Activated CD8-positive, alpha-beta T cell treated with anti-CD3 and anti-CD28 coated beads, Interleukin-2, amount 10 ng/mL, durations not matched to agents 7 days and 5 days (primary cell): ENCODE measurements at places on chromosomes 7 and 10.

DNA sequence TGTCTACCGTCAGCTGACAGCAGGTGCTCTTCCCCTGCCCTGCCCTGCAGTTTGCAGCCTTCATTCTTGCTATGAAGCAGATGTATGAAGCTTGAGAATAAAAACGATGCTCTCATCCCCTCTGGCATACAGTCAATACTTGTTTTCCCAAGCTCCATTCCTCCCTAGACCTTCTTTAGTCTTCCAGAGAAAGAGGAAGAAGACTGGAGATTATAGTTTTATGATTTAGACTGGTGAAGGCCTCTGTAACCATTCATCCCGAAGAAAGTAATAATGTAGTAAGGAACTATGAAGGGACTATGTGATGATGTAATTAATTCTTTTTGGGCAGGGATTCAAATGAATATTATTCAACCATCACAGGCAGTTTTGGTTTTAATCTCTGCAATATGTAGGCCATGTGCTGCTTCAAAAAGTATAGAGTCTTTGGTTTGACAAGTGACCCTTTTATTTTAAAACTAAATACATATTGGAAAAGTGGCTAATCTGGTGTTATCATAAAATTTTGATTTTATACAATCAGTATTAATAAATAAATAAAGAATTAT, 242.4 kb upstream of the KIAA1217 start:
- DNase-seq: no peak

GRCh38 chr7:90222811-90223725, 11.5 kb downstream of the STEAP2 start:
- no peak for DNase-seq

DNA sequence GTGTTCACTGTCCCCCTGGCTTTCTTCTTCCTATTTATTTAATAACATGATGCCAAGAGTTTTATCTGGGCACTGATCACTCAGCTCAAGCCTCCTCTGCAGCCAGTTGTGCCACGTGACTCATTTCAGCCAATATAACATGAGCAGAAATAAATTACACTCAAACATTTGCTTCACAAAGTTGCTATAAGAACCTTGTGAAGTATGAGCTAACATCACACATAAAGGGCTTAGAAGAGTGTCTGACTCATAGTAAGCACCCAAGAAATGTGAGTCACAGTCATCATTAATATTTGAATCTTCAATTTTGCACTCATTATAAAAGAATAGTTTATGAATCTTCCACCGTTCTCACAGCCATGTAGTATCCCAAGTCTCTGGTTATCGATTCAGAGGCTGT, 414.6 kb upstream of the NPVF start:
- DNase-seq: no peak

DNA sequence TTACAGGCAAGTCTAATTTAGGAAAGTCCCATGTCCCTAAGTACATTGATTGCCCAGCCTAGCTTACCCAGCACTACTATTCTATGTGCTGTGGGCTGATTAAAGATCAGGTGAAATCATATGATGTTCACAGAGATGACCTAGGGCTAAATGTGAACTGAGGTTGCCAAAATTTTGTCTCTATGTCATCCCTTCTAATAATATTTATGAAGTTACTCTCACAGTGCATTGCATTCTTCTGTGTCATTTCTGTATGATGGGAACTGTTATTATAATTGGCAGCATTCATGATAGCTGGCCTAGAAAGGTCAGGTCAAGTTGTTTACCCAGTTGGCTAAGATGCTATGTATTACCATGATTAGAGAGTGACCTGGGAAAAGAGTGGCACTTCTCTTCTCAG, 2.8 kb upstream of the PDK4 start:
- DNase-seq: no peak

DNA sequence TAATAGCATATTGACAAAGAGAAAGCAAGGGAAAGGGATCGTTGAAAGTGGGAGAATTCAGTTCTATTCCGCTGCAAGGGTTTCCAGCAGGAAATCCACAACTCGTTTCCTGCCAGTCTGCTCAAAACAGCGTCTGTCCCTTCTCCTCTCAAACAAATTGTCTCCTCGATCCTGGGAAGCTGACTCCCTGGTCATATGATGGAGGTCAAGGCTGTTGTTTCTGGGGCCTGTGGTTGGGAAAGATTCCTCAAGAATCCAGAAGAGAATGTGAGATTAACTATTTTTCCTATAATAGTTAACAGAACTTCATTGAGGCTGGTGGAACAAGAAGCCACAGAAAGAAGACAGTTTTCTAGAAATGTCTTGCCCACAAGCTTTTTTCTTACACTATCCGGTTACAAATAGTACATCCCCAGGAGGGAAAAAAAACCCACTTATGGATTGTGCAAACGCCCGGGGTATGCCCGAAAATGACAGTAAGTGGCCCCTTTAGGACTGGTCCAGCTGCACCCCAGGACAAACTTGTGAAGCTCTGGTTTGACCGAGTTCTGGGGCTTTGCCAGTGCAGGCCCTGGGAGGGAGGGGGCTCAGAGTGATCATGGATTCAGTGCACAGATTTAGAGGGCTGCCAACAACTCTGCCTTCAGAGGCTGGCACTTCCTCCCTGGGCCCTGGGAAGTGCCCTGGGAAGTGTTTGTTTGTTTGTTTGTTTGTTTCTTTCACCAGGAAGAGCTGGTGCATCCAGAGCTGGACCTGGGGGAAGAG, 49.4 kb upstream of the CTBP2 start:
- no peak for DNase-seq

- no peak for DNase-seq
Measured at GRCh38 chr7:158029509-158029908, 558.1 kb downstream of the PTPRN2 start.

- no peak for DNase-seq
Measured at GRCh38 chr7:27936768-27937102, 196.8 kb downstream of the TAX1BP1 start.

DNA sequence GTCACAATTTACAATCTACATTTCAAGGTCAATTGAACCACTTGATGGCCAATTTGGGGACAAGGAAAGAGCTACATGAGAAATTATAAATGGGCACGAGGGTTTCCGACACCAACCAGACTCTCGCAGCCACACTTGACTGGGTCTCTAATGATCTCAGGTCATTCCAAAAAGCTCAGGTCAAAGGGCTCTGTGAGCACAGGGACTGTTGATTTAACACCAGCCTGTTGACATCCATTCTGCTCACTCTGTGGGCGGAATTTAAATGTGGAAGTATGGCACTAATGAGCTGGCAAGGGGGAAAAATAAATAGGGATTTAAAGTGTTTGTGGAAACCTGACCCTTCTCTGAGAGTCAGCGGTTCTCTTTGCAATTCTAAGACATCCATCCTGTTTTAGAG, 810.7 kb upstream of the AUTS2 start:
- DNase-seq: no peak

GRCh38 chr10:96835899-96836298, 3.8 kb downstream of the LCOR start:
- no peak for DNase-seq

- no peak for DNase-seq
Measured at GRCh38 chr7:7989133-7989532, 20.5 kb downstream of the GLCCI1 start.

DNA sequence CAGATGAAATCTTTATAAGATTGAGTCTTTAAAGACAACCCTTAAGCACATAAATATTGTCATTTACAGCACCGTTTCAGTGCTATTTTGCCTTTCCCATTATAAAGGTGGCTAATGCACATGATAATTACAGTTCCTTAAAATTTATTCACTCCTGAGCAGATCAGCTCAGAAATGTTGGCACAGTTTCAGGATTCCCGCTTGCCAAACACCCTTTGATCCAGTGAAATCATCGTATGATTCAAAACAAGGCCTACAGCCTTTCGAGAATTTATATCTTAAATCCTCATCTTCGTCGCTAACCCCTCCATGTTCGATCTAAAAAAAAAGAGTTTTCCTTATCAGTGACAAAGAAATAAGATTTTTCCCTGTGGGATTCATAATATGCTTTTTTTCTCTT, 14.1 kb upstream of the SOSTDC1 start:
- DNase-seq: no peak

GRCh38 chr10:95440756-95441546, 120.2 kb downstream of the SORBS1 start:
- DNase-seq: peak; percentile 49

DNA sequence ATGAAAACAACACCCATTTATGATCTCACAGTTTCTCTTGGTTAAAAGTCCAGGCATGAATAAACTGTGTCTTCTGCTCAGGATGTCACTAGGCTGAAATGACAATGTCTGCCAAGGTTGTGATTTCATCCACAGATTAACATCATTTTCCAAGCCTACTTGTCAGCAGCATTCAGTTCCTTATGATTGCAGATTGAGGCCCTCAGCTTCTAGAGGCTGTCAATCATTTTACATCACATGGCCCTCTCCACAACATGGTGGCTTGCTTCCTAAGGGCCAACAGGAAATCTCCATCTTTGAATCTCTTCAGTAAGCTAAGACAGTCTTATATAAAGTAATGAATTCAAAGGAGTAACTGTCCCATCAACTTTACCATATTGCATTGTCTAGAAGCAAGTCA, 377.6 kb downstream of the ANKRD7 start:
- DNase-seq: no peak

DNA sequence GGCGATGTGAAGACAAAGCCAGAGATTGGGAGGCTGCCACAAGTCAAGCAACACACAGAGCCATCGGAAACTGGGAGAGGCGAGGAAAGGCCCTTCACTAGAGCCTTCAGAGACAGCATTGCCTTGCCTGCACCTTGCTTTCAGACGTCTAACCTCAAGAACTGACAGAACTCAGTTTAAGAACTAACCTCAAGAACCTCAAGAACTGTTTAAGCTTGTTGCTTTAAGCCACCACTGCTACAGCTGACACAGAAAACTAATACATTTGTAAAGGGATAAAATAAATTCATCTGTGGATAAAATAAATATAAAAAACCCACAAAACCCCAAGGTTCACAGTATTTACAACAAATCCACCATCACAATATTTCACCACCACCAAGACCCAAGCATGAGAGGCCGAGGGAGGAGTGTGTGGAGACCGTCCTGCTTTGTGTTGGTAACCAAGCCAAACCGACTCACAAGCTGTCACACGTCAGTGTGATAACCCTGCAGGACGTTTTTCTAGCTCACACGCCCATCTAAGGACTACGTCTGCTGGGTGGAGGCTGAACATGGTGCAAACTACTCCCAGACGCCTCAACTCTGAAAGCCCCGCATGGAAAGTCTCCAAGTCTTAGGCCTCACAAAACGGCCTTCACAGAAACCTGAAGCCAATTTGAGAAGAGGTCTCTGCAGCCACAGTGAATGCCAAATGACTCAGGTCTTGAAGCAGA, 116.8 kb downstream of the ABLIM1 start:
- DNase-seq: peak; percentile 88

GRCh38 chr10:132962623-132963429, 20.5 kb upstream of the CFAP46 start:
- DNase-seq: no peak

DNA sequence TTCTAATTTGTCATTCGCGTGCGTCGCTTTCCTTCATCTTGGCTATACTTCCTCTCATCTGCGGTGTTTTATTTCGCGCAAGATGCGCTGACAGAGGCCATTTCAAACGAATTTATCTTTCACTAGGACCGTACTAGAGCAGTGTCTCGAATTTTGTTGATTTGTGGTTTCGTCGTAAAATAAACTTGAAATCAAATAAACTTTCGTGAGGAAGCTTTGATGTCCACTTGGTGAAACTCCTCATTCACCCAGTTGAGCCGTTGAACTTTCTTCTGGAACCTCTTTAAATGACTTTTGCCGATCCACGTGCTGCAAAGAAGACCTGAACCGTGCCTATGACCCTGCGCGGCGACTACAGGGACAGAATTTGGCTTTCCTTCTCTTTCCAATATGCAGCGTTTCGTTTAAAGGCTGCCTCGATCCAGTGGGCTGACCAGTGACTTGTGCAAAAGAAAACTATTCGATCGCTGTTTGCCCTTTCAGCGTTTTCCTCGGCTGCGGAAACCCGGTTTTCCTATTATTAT, 163.9 kb upstream of the PPP1R3A start:
- DNase-seq: no peak

GRCh38 chr10:49577182-49577925, 32.8 kb upstream of the SLC18A3 start:
- no peak for DNase-seq

- no peak for DNase-seq
Measured at GRCh38 chr7:106369816-106370215, 85.0 kb upstream of the NAMPT start.

DNA sequence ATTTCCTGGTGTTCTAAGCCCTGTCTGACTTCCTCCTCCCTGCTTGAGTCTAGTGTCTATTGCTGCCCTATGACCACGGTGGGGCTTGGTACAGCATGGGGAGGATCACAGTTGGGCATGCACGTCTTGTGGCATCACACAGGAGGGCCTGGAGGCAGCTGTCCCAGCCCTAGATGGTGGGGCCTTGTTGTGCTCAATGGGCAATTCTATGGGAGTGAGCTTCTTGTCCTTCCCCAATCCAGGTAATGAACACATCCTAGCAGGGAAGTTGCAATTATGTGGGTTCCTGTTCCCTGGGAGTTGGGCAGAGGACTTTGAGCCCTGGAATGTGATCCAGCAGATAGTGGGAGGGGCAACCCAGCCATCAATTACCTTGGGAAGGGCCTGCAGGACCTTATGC, 10.8 kb upstream of the FAM3C start:
- DNase-seq: no peak

DNA sequence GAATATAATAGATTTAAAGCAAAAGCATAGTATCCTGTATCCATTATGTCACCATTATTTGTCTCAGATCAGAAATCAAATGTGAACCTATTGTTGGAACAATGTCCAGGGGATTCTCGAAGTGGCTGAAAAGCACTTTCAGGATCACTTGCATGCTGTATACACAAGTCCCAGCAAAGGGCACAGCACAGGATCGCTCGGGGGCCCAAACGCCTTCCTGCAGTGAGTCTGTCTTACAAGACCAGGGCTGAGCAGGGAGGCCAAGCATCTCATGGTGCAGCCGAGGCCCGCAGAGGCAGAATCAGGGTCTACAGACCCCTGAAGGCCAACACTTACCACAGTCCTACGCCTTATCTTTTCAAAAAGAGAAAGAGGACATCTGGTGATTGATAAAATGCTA, 92.3 kb downstream of the TNS3 start:
- DNase-seq: no peak

- DNase-seq: no peak
Measured at GRCh38 chr7:115782696-115783490, 247.7 kb downstream of the TFEC start.

- peak; percentile 38 for DNase-seq
Measured at GRCh38 chr10:22379059-22379458, 33.8 kb downstream of the SPAG6 start.

GRCh38 chr7:69920797-69921196, 322.5 kb downstream of the AUTS2 start:
- DNase-seq: no peak

- no peak for DNase-seq
Measured at GRCh38 chr7:156151658-156152057, 339.4 kb upstream of the SHH start.

- no peak for DNase-seq
Measured at GRCh38 chr10:12432402-12433189, 83.2 kb downstream of the CAMK1D start.

DNA sequence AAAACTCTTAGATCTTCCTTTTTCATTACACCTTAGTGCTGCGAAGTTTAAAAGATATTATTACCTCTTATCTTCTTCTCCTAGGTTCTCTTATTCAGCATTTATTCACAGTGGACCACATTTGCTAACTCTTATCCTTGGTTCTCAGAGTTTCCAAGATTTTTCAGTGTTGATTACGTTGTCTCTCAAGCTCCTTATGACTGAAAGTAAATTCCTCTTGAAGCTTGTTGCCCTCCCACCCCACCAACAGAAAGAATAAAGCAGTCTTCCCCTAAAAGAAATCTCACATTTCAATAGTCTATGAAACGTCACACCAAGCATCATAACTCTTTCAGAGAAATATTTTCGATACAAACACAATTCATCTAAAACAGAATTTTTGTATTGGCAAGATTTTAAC, 362.5 kb downstream of the MAGI2 start:
- DNase-seq: no peak
